ENCODE measurements at places on chromosomes 7 and 10.

GRCh38 chr7:142884286-142884640 is 1.3 kb downstream of the TRPV6 start:
- DNase-seq, result no peak

GRCh38 chr10:44950326-44951225 is 9.0 kb upstream of the RASSF4 start:
- no peak for DNase-seq

DNA sequence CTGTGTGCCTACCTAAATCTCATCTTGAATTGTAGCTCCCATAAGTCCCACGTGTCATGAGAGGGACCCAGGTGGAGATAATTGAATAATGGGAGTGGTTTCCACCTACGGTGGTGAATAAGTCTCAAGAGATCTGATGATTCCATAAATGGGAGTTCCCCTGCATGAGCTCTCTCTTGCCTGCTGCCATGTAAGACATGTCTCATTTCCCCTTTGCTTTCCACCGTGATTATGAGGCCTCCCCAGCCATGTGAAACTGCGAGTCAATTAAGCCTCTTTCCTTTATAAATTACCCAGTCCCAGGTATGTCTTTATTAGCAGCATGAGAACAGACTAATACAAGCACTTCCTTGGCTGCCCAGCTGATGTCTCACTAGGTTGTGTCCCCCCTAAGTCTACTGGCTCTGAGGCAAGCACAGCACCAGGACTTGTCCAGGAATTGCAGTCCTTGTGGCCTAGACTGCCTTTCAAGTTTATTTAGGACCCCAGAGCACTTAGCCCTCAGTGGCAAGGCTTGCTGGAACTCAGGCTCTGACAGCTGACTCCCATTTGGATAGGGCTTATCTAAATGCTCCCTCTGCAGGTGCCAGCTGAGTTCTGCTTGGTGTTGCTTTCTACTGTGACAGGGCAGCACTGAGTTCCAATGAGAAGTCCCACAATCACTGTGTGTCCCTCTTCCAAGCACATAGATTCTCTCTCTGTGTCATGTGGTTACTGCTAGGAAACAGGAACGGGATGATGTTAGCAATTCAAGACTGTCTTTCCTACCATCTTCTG is 59.0 kb upstream of the TAS2R16 start:
- no peak for DNase-seq

- no peak for DNase-seq
Observed at GRCh38 chr10:85915245-85915846, 451.2 kb downstream of the GRID1 start.

DNA sequence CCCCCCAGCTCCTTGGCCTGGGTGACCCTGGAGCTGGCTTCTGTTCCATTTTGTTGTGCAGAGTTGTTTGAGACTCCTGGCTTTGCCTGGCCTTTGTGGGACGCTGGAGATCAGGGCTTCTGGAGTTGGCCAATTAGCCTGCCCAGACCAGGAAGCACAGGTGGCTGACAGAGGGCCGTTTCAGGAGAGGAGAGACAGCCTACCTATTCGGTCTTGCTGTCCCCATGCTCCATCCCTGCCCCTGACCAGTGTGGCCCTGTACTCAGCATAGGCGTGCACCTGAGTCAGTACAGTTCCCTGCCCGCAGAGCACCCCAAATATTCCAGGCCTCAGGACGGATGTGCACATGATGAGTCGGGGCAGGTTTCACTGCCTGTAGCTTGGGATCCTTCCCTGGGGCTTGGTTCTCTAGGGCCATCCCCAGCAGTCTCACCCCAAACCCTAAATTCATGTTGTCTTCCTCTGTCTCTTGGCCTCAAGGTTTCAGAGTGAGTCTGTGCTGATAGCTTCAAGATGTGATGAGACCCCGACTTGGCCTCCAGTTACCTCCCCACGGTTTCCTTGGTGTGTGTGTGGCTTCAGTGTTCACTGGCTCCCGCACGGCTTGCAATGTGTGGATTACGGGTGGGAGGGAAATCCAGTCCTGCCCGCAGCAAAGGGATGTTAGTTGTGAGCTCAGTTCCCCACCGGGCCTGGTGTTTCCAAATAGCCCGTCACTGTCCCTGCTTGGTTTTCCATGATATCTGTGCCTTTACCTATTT is 44.7 kb downstream of the HTRA1 start:
- DNase-seq, result no peak

- DNase-seq, result no peak
Observed at GRCh38 chr10:100873827-100874326, 38.9 kb upstream of the SLF2 start.

GRCh38 chr7:30041526-30042269 is 13.5 kb downstream of the PLEKHA8 start:
- no peak for DNase-seq

DNA sequence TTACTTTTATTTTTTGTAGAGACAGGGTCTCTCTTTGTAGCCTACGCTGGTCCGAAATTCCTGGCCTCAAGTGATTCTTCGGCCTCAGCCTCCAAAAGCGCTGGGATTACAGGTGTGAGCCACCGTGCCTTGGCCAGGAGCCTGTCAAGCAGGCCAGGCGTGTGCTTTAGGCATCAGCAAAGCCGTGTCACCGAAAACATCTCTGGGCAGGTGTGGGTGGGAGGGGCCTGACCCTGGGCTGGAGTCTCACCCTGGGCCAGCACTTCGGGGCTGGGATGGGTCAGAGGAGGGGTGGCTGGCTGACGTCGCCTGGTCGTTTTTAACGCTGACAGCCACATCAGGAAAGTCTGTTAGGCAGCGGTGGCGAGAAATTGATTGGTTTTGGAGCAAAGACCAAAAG is 80.9 kb downstream of the UNCX start:
- DNase-seq, result no peak
